ENCODE measurements at places on chromosomes 3 and 15.

GRCh38 chr3:134333522-134334181 lies 40.6 kb downstream of the AMOTL2 start:
- DNase-seq = no peak

DNA sequence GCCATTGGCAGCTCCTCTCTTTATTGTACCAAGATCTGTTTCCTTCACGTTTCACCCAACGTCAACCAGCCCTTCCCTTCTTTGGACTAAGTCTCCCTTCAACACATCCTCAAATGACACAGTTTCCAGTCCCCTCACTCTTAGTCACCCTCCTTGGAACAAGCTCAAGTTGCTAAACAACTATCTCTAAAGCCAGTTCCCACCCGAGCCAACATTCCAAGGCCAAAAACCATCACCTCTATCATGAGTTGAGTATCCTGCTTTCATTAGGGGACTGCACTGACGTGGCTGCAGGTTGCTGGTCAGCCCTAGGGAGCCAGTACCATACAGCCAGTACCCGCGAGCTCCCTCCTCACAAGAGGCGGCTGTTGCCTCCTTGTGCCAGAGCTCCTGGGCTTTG lies 73.8 kb downstream of the LIPC start:
- no peak for DNase-seq

GRCh38 chr3:45688194-45688881 lies 858 bp upstream of the SACM1L start:
- DNase-seq = no peak

- DNase-seq = no peak
These were observed 13.0 kb downstream of the IL16 start for GRCh38 chr15:81209635-81210034.

- DNase-seq = no peak
These were observed 33.5 kb downstream of the PRTG start for GRCh38 chr15:55709458-55709857.

DNA sequence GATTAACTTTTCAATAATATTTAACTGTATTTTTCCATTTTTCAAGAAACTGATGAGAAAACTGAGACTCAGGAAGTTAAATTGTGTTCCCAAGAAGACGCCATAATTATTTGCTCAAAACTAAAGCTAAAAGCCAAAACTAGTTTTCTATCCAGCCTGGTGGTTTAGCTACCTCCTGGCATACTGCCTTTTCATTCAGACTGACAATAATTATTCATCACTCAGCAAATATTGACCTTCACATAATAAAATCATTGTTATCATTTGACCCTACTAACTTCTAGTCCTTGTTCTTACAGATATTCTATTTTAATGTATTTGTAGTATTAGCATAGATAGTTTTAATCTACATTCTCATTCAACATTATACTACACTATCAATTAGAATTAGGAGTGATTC lies 210.6 kb upstream of the GADL1 start:
- DNase-seq = no peak

- DNase-seq = no peak
These were observed 50.8 kb downstream of the PLOD2 start for GRCh38 chr3:146110161-146110560.

Measured in stimulated activated CD4-positive, alpha-beta T cell treated with anti-CD3 and anti-CD28 coated beads, Interleukin-1b, Interleukin-23, amount 100 ng/mL, for 48 hours (primary cell).